Amniotic stem cell (primary cell): ENCODE measurements at places on chromosomes 4 and X.

DNA sequence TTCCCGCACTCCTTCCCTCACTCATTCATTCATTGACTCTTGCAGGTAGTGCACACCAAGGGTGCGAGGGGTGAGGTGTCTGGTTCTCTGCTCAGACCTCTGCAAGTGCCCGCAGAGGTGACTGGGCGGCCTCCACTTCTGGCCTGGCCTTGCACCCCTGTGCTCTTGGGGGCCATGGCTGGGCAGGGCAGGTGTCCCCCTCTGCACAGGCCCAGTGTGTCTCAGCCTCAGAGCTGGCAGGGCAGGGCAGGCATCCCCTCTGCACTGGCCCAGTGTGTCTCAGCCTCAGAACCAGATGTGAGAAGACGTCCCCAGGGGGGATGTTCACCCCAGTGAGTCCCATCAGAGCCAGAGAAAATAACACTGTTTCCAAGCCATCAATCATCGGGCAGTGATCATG is 16.8 kb downstream of the CPZ start:
- DNase-seq, result no peak

DNA sequence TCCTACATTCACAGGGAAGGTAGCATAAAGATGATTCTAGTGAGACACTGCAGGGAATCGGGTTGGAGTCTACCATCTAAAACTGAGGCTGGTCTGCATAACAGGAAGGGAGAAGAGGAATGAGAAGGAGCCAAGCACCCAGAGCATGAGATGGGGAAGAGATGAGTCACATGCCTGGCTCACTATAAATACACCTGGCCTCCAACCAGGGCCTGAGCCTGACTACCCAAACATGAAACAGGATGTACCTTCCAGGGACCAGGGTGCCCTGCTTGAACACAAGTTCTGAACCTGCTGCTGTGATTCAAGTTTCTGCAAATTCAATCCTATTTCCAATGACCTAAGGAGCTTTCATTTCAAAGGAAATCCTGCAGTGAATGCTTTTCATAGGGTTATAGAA is 24.9 kb downstream of the CD99L2 start:
- no peak for DNase-seq

DNA sequence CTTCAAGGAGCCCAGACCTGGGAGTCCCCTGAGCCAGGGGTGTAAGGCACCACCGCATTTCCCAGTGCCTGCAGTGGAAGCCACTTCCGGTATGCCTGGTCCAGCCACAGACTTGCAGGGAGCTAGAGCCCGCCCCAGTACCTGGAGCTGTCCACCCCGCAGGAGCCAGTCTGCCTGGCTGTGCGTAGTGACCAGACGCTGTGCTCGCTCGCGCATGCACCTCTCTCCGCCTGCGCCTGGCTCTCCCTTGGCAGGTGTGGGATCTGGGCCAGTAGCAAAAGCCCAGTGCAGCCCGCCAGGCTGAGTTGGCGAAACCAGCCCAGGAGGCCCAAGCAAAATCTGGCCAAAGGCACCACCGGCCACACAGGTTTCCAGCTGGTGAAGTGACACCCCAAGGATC is 973.7 kb upstream of the AGA start:
- DNase-seq, result no peak

DNA sequence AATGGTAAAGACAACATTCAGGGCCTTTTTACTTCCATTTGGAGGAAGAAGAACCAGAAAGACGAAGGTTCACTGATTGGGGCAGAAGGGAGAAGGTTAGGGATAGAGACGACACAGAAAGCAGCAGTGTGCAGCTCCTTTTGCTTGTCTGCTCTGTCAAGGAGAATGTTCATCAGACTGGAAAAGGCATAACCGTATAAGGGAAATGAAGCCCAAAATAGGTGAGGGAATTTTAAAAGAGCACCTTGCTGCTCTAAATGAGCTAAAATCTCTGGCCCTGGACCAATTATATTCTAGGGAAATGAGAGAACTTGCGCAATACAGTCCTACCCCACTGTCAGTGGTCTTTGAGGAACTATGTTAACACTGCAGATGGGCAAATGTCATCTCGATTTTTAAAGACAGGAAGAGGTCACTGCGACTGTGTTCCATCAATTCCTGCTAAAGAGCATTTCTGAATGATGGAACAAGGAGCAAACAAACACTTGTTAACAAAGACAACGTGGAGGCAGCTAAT is 909.8 kb upstream of the FTHL17 start:
- DNase-seq, result no peak

GRCh38 chrX:97524997-97525396 is 641.3 kb downstream of the RPA4 start:
- DNase-seq, result no peak

DNA sequence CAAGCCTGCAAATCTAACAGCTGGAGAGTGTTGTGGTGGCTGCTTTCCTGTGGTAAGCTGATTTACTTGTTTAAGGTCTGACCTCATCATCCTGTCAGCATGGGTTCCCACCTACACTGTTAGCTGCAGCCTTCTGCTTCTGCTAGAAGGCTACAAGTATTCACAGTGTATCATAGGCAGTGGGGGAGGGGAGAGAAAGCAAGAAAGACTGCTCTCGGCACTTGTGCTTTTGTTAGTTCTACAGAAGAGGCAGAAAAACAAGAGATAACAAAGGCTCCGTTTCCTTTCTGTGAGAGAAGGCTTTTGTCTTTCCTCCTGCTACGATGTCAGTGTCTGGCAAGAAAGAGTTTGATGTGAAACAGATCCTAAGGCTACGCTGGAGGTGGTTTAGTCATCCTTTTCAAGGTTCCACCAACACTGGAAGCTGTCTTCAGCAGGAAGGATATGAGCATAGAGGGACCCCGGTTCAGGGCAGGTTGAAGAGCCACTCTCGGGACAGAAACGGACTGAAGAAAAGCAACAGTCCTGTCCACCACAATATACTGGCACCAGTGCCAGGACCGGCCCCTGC is at the start of gene KLHL4:
TSS of gene KLHL4 (plus strand) at position 232 of the 571 bp plus-strand sequence. CDS start at position 324, 92 bp downstream.
- no peak for DNase-seq

- no peak for DNase-seq
These were observed 12.5 kb upstream of the HS3ST1 start for GRCh38 chr4:11441194-11441556.

- no peak for DNase-seq
These were observed 274.3 kb downstream of the BCOR start for GRCh38 chrX:39823424-39823823.
